ENCODE measurements at places on chromosomes 13 and 19.

DNA sequence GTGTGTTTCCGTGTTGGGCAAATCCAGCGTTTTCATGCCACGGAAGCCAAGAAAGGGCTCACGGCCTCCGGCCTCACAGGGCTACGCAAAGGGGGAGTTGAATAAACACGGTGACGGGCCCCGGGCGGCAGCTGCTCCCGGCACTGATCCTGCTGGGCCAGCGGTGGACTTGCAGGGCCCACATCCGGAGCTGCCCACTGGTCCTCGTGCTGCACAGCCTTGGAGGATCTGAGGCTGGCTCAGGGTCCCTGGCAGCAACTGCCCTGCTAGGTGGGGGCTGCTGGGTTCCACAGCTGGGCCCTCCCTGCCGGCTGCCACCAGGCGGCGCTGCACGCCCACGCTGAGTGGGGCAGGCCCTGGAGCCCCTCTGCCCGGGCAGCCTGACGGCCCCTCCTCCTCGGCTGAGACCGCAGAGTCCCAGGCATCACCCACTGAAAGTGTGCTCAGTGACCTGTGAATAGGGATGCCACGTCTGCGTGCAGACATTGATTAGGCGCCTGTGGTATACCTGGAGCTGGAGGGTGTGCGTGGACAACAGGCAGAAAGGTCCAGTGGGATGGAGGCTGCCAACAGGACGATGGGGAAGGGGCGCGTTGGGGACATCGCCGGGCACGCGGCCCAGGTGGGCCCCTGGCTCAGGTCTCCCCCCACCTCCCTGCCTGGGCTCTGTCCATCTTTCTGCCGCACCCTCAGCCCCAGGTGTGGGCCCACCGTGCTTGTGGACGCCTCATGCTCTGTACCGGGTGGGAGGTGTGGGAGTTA is 5.3 kb upstream of the HCN2 start:
- no peak for DNase-seq

- no peak for DNase-seq
These were observed 1.8 kb upstream of the APOE start for GRCh38 chr19:44903602-44904425.

- peak; percentile 43 for DNase-seq
These were observed 161.5 kb downstream of the MZT1 start for GRCh38 chr13:72565893-72566292.

DNA sequence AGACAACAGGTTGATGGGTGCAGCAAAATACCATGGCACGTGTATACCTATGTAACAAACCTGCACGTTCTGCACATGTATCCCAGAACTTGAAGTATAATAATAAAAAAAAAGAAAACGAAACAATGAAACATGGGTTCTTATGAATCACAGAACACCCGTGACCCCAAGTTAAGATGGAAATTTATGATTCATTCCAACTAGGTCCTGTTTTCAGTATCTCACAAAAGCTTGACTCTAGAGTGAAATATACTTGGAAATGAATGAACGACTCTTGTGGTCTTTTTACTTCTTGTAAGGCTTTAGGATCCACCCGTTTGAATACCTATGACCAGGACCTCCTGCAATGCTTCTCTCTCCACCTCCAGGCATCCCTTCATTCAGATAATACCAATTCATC is 3.5 kb upstream of the LILRB4 start:
- DNase-seq = no peak

GRCh38 chr13:42865768-42866102 is 84.4 kb downstream of the FAM216B start:
- DNase-seq = no peak

DNA sequence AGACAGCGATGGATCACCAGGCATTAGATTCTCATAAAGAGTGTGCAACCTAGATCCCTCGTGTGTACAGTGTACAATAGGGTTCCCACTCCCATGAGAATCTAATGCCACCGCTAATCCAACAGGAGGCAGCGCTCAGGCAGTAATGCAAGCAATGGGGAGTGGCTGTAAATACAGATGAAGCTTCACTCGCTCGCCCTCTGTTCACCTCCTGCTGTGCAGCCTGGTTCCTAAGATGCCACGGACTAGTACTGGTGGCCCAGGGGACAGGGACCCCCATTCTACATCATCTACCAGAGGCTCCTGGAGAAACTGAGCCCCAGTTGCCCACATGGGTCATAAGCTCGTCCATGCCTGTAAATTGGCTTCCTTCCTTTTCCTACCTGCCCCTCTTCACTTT is 8.0 kb downstream of the CLEC4M start:
- DNase-seq = no peak

DNA sequence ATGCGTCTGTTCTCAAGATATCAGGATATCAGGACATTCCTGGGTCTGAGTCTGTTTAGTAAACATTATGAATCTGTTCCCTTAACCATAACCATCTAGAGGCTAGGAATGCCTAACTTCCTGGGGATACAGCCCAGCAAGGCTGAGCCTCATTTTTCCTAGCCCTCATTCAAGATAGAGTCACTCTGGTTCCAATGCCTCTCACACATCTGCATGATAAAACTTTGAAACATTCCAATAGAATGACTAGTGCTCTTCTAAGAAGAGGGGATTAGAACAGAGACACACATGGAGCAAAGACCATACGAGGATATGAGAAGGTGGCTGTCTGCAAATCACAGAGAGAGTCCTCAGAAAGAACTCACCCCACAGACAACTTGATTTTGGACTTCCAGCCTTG is 20.6 kb upstream of the CABP5 start:
- no peak for DNase-seq

- no peak for DNase-seq
These were observed 21.2 kb downstream of the ZNF233 start for GRCh38 chr19:44280916-44281315.

- DNase-seq = peak; percentile 46
These were observed 2.4 kb upstream of the NTN5 start for GRCh38 chr19:48674921-48675824.

- DNase-seq = no peak
These were observed 2.1 kb upstream of the RCBTB2 start for GRCh38 chr13:48534911-48535501.

- peak; percentile 90 for DNase-seq
These were observed at the start of gene MFSD12 for GRCh38 chr19:3557461-3558248. Gene MFSD12, minus strand, starts transcription at chr19:3557586. Its CDS starts 183 bp downstream, at chr19:3557403.

DNA sequence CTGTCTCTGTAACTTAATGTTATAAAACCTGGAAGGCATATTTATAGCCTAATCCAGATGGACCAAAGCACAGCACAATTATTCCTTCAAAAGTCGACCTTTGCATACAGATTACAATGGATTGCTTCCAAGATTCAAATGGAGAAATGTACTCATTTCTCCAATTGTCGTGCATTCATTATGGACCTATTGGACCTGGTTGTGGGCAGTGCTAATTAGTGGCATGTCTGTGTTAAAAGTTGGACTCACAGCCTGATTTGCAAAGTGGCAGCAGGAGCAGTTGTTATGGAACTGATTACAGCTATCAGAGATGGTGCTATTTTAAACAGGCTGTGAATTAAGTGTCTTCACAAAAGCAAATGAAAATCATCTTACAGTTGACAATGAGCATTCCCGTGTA is 1529.3 kb upstream of the SLC10A2 start:
- no peak for DNase-seq

- no peak for DNase-seq
These were observed 10.6 kb downstream of the CCDC8 start for GRCh38 chr19:46402725-46403124.

- DNase-seq = no peak
These were observed 105.1 kb downstream of the DNAJC15 start for GRCh38 chr13:43128504-43128961.

DNA sequence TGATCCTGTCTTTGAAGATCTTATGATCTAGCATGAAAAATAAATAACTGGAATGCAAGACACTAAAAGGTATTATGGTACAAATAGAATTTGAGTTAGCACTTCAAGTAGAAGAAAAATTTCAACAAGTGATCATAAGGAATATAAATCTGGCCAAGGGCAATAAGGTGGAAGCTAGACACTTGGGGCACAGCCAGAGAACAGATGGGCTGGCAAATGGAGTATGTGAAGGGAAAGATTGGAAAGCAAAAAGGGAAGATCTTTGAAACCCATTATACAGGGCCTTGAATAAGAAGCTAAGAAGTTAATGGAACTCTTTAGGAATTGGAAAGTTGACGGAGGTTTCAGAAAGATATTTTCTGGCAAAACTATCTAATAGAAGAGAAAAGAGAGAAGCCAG is 61.0 kb downstream of the MZT1 start:
- DNase-seq = no peak

DNA sequence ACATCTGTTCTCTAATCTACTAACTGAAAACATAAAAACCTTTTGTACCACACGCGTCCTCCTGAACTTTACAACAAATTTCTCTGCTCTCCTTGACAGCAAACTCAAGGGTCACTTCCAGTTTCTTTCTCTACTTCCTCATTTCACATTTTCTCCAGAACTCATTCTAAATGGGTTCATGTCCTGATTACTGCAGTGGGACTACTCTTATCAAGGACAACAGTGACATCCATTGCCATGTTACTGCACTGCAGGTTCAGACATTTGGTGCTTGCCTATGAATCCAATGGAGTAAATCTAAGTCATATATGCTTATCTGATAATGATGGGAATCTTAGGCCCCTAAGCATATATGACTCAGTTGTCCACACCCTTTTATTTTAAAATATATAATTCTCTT is 35.3 kb downstream of the FPR3 start:
- DNase-seq = no peak

- no peak for DNase-seq
These were observed 160.1 kb downstream of the COG6 start for GRCh38 chr13:39815345-39816111.

DNA sequence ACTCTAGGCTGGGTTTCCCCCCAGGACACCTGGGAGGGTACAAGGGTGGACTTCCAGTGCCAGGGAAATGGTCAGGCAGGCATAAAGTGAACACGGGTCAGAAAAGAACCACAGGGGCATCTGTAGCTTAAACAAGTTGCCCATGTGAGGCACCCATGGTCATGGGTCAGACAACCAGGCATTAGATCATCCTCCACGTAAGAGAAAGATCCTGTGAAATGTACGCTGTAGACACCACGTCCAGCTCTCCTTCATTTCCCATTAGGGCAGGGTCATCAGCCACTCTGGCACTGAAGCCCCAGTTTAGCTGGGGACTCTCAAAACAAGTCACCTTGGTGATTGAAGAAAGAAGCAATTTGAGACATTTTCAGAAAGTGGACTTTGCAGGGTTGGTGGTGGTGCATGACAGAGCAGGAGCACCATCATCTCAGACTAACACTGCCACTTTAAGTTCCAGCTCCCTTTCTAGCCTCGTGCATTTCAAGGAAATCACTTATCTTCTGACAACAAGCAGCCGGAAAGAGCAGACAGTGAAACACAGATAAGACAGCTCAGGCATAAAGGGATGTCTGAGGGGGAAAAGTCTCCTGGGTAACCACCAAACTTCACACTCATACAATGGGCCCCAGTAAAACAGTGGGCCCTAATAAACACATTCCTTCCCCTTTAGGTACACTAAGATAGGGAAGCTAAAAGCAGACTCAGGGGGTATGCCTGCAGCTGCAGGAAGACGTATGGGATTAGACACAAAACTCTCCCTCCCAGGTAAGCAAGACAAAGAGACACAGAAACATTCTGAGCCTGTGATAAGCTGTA is 16.1 kb upstream of the SIGLEC6 start:
- no peak for DNase-seq
